ENCODE measurements at places on chromosomes 11 and 22.

- no peak for DNase-seq
Observed at GRCh38 chr11:43067681-43068080, 244.1 kb upstream of the API5 start.

GRCh38 chr11:95453616-95454171 lies 222.7 kb upstream of the SESN3 start:
- DNase-seq = peak; percentile 58

- peak; percentile 62 for DNase-seq
Observed at GRCh38 chr11:3747704-3748103, 49.6 kb downstream of the NUP98 start.

GRCh38 chr11:61609000-61609979 lies 28.4 kb upstream of the SYT7 start:
- DNase-seq = peak; percentile 21

GRCh38 chr11:75717608-75718418 lies at the start of gene MOGAT2:
Gene MOGAT2, plus strand, starts transcription at chr11:75717838. Its CDS starts 51 bp downstream, at chr11:75717889.
- DNase-seq = no peak

DNA sequence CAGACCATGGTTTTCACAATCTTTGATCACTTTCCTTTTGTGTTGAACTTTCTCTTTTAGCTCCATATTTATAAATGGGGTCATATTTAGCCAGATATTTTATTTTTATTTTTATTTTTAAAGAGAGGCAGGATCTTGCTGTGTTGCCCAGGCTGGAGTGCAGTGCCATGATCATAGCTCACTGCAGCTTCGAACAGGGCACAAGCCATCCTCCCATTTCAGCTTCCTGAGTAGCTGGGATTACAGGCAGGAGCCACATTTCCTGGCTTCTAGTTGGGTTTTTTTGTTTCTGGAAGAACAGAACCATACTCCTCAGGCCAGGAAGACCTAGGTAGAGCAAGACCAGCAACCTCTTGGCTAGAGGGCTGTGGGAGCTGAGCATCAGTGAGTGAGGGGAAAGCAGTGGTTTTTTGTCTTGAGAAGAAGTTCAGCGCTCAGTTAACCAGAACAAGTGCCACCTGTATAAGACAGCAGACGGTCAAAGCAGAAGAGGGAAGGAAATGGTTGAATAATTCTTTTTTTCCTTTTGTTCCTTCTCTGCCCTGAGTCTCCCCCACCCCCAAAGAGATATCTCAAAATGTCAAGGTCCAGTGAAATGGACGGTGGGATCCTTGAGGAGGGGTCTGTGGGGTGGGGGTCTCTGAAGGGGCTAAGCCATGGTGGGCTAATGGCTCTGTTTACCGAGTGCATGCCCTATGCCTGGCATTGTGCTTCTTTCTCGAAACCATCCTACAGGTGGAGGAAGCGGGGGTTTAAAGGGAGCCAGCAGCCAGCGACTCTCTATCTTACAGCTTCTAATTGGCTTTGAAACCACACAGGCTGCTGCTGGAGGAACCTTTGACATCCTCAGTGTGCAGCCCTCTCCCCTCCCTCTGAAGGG lies 63.0 kb downstream of the PTPRJ start:
- no peak for DNase-seq

DNA sequence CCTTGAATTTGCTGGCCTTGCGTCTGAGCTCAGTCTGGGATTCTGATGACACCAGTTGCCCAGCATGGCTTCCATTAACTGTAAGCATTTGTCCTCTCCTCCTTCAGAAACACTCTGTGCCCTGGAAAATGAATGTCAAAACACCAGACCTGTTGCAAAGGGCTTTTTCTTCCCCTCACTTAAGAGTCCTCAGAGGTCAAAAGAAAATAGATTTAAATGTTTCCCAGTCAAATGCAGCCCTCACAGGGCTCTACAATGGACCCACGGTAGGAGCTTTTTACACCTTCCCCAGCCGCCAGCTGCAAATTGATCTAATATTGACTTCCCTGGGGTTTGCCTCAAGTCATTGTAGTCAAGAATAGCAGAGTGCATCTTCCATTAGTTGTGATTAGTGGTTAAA lies 332.2 kb downstream of the INSC start:
- no peak for DNase-seq

- no peak for DNase-seq
Observed at GRCh38 chr11:63875506-63876065, 36.7 kb downstream of the MARK2 start.

DNA sequence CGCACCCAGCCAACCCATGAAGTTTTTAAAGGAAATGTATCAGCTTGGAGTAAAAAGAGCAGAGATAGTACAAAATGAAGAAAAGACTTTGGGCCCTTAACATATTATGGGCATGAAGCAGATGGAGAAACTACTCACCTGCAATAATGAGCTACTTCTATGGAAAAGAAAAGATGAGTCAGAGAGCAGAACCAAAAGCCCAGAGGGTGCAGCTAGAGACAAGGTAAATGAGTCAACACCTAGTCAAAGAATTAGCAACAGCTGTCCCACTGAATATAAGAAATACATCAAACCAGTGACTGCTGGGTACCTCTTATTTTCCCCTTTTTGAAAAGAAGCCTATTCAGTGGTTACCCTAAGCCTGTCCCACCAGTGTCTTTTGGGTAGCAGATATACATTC lies 61.8 kb downstream of the RPL27A start:
- DNase-seq = no peak

GRCh38 chr11:18614667-18615066 lies 15.1 kb downstream of the MISFA start:
- no peak for DNase-seq

DNA sequence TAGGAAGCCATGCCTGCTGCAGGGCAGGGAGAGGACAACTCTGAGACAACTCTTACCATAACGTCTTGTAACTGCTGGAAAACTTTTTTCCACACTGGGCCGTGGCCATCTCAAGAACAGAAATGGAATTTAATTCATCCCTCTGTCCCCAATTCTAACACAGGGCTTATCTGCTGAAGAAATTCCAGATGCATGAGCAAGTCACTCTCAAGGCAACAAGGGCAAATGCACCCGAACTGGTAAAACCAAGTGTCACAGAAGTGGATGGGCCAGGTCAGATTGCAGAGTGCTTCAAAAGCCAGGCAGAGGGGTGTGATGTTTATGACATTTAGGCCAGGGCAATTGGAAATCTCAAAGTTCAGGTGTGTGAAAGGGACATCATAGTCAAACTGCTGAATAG lies 7.4 kb downstream of the SMPD1 start:
- peak; percentile 38 for DNase-seq

DNA sequence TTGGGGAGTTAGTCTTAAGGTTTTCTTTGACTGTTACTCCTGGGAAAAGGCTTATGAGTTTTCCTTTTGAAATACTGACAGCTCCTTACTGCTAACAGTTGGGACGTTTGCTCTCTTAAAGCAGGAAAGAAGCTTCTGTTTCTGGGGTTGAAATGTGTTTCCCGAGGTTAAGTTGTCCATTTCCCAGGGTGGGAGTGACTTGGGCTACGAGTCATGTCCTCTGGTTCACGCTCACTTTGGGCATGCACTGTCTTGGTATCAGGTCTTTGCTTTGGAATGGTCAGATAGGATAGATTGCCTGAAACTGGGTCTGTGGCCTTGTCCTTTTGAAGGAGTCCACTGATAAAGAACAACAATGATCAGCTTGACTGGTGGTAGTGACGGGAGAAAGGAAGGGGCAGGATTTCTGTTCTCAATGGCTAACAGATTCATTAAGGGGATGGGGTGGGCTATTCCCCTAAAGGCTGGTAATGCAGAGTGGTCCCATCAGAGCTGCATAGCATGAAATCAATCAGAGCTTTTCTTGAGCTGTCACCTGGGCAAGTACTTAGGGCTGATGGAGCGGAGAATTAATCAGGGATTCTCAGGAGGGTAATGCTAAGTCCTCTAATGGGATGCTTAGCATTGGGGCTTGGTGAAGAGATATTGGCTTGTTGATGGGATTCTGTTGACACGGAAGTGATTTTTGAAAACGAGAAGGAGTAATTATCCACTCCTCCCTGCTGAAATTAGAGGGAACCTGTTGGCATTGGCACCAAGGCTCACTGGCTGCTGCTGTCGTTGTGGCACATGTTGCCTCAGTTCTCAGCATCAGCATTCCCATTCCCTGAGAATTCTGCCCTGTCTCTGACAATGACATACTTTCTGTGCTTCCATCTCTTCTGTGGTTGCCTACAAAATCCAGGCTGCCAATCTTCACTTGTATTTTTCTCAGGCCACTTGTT lies 81.6 kb downstream of the TEAD1 start:
- no peak for DNase-seq

- DNase-seq = peak; percentile 71
Observed at GRCh38 chr11:113664069-113664980, 41.8 kb downstream of the TMPRSS5 start.

DNA sequence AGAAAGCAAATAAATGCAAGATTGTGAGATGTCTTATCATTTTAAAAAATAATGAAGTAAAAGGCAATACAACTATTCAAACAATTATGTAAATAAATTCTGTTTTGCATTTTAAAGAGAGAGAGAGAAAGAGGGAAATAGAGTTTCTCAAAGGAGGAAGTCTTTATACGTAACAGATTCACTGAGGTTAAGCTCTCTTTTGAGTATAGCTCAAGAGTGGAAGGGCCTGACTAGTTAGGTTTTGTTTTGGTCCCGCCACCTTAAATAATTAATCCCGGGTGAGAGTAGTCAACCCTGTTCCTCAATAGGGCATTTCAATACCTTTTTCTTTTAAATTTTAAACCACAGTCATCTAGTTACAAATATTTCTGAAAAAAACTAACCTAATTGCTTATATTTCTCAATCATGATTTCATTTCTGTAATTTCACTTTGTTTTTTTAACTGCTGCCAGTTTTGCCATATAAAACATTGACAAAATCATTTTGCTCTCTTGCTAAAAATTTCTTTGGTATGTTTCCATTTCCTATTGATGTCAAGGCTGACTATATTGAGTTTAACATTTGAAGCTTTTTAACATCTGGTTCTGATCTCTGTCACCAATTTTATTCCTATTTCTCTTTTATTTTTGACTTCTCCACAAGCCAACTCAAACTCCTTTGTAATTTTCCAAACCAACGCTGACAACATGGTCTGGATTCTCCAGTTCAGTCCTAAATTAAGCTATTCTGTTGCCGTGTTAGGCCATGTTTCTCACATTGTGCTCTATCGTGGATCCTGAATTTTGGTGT lies 10.3 kb downstream of the OR10D3 start:
- no peak for DNase-seq

DNA sequence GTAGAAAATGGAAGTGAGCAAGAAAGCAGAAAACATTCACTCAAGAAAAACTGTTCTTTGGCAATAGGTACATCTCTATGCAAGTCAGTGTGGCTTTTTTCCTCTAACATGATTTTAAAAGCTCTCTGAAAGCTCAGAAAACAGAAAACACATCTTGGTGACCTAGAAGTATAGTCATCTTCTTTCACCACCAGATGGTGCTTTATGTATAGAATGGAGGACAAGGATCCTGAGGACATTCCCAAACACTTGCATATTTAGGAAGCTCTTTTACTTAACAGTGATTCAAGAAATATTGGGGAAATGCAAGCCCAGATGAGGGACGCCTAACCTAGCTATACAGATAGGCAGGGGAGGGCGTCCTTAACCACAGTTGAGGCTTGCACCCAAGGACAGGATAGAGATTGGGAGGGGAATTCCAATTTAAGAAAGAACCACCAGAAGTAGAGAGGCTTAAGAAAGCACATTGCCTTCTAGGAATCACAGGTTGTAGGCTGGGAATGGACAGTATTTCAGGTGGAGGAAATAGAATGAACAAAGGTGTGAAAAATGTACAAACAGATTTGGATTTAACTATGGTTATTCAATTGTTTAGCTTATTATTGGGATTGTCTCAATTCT lies 13.8 kb upstream of the CCDC81 start:
- peak; percentile 41 for DNase-seq

DNA sequence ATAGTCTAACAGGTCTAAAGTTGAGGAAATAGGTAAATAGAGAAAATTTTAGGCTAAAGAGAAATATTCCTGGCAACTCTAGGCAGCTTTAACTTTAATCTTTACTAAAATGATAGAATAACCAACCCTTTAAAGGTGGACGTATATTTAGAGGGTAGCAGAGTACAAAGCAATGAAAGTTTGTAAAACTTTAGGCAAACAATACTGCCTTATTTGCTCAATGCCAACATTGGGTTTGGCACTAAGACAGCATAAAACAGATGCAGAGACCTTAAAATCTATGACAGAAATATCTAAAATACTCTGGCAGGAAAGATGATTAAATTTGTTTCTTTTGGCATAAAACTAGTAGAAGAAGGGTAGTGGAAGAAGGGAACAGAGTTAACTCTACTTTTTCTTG lies 70.7 kb downstream of the EMSY start:
- DNase-seq = no peak

- DNase-seq = no peak
Observed at GRCh38 chr11:130691581-130691980, 224.7 kb downstream of the SNX19 start.

- no peak for DNase-seq
Observed at GRCh38 chr11:128195057-128195751, 392.2 kb downstream of the ETS1 start.

GRCh38 chr11:122917311-122917710 lies 34.8 kb downstream of the JHY start:
- DNase-seq = peak; percentile 55

GRCh38 chr22:46812034-46812605 lies 49.7 kb downstream of the TBC1D22A start:
- DNase-seq = no peak

- DNase-seq = peak; percentile 62
Observed at GRCh38 chr11:45110562-45110961, 35.9 kb upstream of the PRDM11 start.

DNA sequence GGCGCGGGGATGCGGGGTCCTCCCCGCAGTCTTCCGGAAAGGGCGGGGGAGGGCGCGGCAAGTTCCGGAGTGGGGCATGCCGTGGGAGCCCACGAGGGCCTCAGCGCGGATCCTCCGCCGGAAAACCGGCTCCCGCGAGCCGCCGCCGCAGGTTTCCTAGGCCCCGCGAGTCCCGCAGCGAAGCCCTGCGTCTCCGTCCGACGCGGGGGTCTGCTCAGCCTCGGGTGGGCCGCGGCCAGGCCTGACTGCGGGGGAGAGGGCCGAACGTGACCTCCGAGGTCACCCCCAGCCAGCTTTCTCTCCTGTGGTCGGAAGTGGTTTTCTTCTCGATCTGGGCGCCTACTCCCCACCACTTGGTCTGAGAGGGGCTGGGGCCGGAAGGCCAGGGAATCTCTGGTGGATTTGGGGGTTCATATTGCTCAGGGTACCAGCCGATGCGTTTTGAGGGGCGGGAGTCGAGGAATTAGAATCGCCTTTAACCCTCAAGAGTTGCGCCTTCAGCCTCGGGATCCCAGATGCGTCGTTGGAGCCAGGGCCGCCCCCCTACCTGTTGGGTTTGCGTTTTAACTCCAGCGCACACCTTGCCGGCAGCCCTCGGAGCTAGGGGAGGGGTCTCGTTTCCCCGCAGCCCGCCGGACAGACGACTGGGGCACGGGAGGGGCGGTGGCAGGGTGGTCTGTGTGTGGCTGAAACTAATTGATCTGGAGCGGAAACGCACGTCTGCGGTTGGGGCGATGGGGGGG lies 3.6 kb upstream of the CCND1 start:
- DNase-seq = no peak

Data from fibroblast of skin of right biceps (primary cell).